Activated CD4-positive, CD25-positive, alpha-beta regulatory T cell treated with anti-CD3 and anti-CD28 coated beads, Interleukin-2, amount 50 U/mL, for 16 hours (primary cell): ENCODE measurements at places on chromosomes 4 and X.

DNA sequence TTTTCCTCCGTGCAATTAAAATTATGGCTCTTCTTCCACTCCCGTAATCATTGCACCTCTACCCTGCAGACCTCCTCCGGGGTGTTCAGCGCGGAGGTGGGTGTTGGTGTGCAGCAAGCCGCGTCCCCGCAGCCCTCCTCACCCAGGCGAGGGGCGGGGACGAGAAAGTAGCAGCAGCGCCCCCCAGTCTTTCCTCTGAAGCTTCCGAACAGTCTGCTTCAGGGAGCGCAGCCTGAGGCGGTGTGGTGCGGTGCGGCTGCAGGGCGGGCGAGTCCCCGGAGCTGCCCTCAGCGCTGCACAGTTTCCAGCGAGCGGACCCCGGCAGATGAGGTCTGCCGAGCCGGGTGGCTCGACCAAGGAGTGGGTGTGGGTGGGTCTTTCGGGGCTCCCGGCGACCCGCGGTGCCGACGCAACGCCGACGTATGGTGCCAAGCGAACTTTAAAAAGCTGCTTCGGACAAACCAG, at the start of gene FRAS1:
Gene FRAS1, plus strand, starts transcription at position 189 of the 465 bp plus-strand sequence. CDS start 687 bp downstream, outside the sequence.
- DNase-seq = no peak

- no peak for DNase-seq
Observed at GRCh38 chr4:7459471-7459870, 24.7 kb upstream of the PSAPL1 start.

GRCh38 chrX:119118780-119119395, 8.7 kb downstream of the KIAA1210 start:
- DNase-seq = peak; percentile 4

GRCh38 chr4:62960415-62960814, 1448.8 kb downstream of the TECRL start:
- DNase-seq = no peak

- no peak for DNase-seq
Observed at GRCh38 chr4:86380181-86380724, 20.4 kb upstream of the MAPK10 start.
